IPS DF 19.7 (cell line): ENCODE measurements at places on chromosomes 5 and 9.

DNA sequence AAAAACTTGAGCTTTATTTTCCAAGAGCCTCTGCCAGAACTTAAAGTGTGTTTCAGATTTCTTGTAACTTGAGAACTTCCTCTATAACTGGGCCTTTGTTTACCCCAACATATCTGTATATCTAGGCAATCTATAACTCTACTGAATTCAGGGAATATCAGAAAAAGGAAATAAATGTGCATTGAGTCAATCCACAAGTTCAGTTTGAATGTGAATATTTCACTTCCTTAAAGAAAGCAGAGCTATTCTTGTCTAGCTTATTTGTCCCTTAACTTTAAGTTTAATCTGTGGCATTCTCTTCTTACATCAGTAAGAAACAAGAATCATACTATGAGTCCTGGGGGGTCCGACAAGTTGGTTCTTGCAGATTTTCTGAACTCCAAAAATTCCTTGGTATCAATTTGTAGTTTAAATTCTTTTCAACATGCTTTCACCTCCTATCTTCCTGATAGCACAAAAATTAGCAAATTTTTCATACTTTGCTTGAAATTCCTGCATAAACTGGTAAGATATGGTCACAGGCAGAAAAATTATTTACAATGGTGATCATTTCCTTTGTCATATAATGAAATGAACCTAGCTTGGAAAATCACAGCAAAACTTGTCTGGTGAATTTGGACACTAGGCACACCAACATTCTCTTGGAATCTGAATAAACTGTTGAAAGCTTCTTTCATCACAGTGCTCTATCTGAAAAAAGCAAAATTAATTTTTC is 19.8 kb upstream of the ITGA1 start:
- DNase-seq = no peak

DNA sequence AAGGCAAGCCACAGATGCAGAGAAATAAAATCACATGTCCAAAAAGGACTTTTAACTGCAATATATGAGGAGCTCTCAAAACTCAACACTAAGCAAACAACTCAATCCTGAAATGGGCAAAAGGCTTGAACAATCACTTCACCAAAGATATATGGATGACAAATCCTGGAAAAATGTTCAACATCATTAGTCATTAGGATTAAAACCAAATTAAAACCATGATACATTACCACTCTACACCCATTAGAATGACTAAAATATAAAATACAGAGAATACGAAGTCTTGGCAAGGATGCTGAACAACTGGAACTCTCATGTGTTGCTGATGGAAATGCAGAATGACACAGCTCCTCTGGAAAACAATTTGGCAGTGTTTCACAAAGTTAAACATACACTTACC is 277.4 kb downstream of the TLE1 start:
- no peak for DNase-seq

- no peak for DNase-seq
Observed at GRCh38 chr5:122723606-122724352, 51.1 kb upstream of the SNX2 start.

DNA sequence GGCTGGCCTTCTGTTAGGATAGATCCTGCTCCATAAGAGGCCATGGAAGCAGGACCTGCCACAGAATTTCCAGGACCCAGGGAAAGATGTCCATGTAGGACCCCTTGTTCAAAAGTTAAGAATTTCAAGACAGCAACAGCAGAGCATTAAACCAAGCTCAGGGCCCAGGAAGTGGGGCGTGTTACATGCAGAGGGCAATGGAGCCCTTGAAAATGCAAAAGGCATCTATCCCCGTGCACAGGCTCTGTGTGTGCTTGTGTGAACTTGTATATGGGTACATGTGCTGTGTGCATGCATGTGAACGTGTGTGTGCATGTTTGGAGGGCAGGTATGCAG is 14.4 kb upstream of the NKD2 start:
- no peak for DNase-seq

DNA sequence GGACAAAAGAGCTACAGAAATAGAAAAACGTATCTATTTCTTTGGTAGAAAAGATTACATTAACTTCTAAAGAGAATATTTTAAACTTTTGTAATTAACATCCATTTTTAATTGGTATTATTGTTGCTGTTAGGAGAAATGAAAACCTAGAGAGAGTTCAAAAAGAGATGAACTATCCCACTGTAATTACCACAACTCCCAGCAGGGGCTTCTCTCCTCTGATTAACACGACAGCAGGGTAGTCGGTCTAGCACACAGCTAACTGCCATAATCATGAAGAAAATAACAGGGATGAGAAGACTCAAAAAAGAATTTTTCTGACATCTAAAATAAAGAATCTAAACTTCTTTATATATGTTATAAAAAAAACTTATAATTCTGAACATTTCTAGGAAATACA is 86.2 kb upstream of the CDH9 start:
- DNase-seq = no peak

DNA sequence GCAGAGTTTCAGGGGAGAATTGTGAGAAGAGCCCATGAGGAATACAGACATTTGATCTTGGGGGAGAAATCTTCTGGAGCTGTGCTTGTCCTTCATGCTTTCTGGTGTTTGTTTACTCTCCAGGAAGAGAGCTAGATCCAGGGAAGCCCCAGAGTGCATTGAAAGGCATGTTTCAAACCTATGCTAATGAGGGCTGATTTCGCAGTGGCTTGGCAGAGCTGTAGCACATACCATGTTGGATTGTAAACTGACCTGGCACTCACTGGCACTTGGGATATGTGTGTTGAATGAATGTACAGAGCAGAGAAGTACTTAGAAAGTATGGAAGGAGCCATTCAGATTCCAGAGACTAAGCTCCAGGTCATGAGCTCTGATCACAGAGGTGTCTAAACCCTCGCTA is 30.9 kb downstream of the TNFSF8 start:
- no peak for DNase-seq

DNA sequence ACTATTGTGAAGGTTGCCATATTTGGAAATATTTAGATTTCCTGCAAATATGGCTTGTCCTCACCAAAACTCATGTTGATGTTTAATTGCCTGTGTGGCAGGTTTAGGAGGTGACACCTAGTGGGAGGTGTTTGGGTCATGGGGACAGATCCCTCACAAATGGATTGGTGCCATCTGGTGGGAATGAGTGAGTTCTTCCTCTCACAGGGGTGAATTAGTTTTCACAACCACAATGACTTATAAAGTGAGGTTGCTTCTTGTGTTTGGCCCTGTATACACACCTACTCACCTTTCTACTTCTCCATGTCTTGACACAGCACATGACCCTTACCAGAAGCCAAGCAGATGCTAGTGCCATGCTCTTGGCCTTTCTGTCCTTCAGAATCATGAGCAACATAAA is 41.1 kb downstream of the ISOC1 start:
- no peak for DNase-seq

GRCh38 chr5:174612686-174613085 is 111.7 kb upstream of the MSX2 start:
- DNase-seq = no peak

DNA sequence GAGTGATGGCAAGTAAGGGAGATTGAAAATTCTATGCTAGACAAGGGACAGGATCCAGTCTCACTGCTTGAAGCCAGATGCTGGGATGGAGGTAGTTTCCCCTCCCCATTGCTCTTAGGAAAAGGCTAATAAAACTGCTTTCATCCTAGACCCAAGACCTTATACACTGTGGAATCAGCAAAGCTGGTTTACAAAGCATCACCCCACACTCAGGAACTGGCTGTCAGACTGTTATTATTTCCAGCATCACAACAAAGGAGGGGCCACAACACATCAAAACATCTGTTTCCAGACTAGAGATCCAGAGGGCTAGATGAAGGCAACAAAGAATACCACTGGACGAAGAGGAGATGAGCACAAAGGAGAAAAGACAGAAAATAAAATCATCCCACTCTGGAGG is 364.6 kb upstream of the PTGER4 start:
- no peak for DNase-seq

GRCh38 chr5:93607367-93608258 is 24.6 kb downstream of the NR2F1 start:
- DNase-seq = peak; percentile 93

DNA sequence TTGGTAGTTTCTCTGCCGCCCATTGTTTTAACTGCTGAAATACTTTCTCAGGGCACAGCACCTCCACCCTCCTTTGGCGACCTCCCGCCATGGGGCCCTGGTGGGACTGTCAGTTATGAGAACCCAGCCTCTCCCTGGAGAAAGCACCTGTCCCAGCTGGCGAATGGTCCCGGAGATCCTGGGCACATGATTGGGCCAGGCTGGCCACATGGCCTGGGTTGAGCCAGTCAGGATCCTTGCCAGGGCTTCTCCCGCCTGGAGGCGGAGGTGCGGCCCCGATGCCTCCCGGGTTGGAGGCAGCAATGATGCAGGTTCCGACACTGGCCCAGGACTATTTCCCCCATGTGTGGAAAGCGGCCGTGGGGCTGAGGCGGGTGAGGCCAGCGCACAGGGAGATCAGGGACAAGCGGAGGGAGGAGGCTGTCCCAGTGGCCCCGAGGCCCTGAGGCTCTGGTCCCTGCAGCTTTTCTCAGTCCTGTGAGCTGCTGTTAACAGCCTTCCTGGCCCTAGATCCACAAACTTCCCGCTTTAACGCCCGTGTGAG is 13.6 kb downstream of the UNC5A start:
- no peak for DNase-seq

- DNase-seq = no peak
Observed at GRCh38 chr9:111627260-111627963, 3.7 kb upstream of the DNAJC25 start.

- DNase-seq = no peak
Observed at GRCh38 chr5:77849308-77849900, 73.3 kb upstream of the TBCA start.

DNA sequence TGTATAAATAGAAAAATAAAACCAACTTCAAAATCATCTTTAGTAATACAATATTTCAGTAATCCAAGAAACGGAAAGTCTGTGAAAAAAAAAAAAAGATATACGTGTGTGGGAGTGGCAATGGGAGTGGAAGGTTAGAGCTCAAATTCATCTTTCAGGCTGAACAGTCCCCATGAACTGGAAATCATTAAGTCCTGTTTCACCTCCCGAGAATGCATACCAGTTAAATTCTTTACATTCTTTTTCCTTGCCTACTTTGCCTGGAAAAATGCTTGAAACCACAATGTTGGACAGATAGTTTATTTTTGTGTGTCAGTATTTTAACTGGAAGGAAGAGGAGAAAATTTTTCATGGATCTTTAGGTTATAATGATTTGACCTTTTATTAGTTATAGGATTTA is 166.8 kb downstream of the MUSK start:
- DNase-seq = no peak

GRCh38 chr9:135403733-135404450 is 75.7 kb upstream of the PPP1R26 start:
- DNase-seq = no peak

- no peak for DNase-seq
Observed at GRCh38 chr5:17444496-17444895, 53.5 kb upstream of the TAF11L2 start.

GRCh38 chr5:128220841-128221240 is 137.3 kb downstream of the SLC12A2 start:
- no peak for DNase-seq
